ENCODE measurements at places on chromosomes 1 and 21.

DNA sequence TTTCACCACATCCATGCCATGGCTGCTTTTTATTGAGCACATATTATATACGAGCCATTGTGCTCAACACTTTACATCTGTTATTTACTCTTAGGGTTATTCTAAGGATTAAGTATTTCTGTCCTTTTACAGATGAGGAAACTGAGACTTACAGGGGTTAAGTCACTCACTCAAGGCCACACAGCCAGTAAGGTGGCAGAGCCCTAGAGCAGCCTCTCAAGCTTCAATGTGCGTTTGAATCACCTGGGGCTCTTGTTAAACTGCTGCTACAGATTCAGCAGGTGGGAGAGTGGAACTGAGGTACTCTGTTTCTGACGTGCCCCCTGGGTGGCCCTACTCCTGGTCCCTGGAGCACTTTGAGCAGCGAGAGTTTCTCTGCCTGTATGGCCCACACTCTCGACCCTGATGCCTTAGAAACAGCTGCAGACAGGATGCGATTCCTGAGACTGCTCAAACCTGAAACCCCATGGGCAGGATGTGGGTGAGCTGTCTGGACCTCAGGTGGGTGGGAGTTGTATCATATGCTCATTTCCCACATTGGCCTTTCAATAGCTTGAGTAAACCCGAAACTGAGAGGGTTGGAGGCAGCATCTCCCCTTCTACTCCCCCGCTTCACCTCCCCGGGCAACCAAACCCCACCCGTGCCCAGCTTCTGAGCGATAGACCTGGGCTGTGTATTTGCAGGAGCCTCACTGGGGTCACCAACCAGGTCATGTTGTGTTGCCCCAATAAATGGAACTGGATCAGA is 59.3 kb downstream of the MAN1C1 start:
- DNase-seq, result no peak

GRCh38 chr1:92488832-92489231 is 2.1 kb upstream of the GFI1 start:
- DNase-seq, result no peak

DNA sequence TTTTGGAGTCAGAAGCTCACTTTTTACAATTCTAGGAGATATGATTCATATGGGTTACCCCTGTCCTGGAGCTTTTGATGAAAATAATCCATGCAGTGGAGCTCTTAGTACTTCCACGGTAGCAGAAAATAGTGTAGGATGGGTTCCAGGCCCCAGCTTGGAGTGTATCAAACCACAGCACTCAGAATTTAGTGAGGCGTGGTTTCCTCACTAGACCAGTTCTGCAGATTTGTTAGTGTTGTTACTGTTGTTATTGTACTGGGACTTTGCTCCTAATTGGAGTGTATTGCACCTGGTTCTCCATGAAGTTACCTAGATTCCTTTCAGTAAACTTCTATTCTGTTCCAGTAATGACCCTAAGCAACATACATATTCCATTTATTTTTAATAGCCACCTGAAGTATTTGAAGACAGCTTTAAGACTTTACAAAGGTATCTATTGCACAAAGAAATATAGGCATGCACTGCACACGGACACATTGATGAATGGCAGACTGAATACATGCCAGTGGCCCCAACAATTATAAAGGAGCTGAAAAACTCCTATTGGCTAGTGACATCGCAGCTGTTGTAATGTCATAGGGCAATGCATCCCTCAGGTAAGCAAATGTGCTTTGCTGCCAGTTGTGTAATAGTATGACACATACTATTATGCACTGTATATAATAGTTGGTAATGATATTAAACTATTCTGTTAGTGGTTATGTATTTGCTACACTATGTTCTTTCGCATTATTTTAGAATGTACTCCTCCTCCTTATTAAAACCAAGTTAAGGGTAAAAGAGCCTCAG is 1058.0 kb downstream of the KCNT2 start:
- DNase-seq, result no peak

- no peak for DNase-seq
These were observed 3.2 kb downstream of the GBP7 start for GRCh38 chr1:89172468-89173143.

GRCh38 chr1:185849014-185849413 is 114.8 kb downstream of the HMCN1 start:
- DNase-seq, result no peak

GRCh38 chr1:101220906-101221305 is 15.9 kb upstream of the S1PR1 start:
- no peak for DNase-seq

DNA sequence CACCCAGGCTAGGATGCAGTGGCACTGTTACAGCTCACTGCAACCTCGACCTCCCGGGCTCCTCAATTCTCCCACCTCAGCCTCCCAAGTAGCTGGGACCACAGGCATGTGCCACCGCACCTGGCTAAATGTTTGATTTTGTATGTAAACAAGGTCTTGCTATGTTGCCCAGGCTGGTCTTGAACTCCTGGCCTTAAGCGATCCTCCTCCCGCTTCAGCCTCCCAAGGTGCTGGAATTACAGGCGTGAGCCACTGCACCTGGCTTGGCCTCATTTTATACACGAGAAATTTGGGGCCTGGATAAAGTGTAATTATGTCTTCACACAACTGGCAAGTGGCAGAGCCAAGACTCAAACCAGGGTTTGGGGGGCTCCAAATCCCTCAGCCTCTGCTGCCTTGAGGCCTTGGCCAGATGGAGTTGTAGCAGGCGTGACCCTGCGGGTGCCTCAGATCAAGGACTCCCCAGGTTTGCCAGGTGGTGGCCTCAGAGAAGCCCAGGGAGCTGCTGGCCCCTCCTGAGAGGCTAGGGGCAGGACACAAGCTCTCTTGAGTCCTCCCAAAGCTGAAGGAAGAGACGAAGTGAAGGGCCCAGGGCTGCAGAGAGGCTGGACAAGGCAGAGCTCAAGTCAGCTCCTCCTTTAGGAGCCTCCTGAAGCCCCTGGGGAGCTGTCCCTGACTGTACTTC is 61.7 kb downstream of the MDM4 start:
- no peak for DNase-seq

DNA sequence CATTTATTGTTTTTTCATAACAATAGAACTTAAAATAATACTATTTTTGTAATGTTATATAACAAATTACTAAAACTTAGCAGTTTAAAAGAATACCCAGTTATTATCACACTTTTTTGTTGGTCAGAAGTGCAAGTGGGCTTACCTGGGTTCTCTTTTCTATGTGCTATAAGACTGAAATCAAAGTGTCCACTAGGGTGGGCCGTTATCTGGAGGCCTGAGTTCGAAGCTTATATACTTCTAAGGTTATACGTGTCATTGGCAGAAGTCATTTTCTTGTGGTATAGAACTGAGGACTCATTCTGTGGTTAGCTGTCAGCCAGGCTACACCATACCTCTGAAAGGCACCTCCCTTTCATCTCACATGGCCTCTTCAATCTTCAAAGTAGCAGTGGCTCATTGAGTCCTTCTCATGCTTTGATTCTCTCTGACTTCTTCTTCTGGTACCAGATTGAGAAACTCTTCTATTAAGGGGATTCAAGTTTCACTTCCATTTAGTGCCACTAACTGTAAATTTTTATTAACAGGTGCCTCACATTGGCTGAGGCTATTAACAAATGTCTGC is 414.3 kb downstream of the AMY1C start:
- no peak for DNase-seq

DNA sequence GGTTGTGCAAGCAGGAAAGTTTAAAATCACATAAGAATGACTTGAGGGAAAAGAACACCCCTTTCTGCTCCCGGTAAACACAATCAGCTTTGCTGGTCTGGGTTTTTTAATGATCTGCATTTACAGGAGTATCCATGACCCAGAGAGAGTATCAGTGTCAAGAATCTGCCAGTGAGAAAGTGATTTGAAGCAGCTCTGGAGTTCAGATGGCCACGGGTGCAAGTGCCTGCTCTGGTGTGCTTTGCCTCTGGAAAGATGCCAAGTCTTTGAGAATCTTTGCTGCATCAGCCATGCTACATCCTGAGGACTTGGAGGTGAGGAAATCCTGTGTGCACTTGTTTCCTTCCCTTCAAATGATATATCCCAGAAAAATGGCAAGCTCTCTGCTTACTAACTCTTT is 18.6 kb upstream of the MYSM1 start:
- DNase-seq, result peak; percentile 22

GRCh38 chr1:166999500-167000055 is 10.5 kb downstream of the MAEL start:
- no peak for DNase-seq

GRCh38 chr1:107276247-107276646 is 135.4 kb downstream of the NTNG1 start:
- no peak for DNase-seq

GRCh38 chr1:212769459-212770167 is 22.0 kb downstream of the NSL1 start:
- DNase-seq, result no peak

DNA sequence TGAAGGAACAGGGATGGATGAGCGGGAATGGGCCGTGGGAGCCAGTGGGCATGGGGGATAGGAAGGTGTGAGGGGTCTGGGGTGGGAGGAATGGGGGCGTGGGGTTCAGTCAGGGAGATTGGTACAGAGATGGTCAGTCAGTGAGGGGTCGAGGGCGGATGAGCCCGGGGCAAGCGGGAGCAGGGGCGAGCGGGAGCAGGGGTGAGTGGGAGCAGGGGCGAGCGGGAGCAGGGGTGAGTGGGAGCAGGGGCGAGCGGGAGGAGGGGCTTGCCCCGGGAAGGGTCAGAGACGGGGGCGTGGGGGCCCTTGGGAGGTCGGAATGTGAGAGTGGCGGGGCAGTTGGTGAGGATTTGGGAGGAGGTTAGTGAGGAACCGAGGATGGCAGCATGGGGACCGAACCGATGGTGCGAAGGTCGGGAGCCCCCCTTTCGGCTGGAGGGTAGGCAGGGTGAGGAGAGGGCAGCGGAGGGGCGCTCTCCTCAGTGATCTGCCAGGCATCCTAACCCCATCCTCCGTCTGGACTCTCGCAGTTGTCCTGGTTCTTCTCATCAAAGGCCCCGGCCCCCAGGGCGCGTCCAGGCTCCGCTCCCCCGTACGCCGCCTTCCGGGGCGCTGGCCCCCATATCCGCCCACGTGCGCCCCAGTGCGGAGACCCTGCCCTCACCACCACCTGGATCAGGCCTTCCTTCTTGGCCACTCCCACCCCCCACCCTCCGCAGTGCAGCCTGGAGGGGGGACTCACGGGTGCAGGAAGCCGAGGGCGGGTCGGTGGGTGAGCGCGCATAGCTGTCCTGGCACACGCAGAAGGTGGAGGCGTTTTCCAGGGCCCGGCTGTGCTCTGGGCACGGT is 11.2 kb downstream of the EPHA10 start:
- no peak for DNase-seq

GRCh38 chr1:182621906-182622305 is 17.7 kb upstream of the RGS16 start:
- no peak for DNase-seq

GRCh38 chr21:20631633-20632032 is 366.6 kb upstream of the NCAM2 start:
- no peak for DNase-seq

All from adipocyte (in vitro differentiated cells).